ENCODE measurements at places on chromosomes 16 and 17. TPM values are rescaled to one million over a fixed set of nuclear protein-coding genes. Genes with fewer than 3 reads are reported as not detected.

The G6PC1 gene
- total RNA-seq = not detected

DNA sequence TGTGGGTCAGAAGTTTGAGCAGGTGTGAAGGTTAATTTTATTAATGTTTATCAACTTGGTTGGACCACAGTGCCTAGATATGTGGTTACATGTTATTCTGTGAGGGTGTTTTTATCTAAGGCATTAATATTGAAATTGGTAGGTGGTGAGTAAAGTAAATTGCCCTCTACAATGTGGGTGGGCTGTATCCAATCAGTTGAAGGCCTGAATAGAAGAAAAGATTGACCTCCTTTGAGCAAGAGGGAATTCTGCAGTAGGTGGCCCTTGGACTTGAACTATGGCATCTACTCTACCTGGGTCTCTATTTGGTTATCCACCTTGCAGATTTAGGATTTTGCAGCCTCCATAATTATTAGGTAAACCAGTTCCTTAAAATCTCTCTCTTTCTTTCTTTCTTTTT, 356.8 kb upstream of the EEF2KMT start:
- DNase-seq = no peak

The NT5M gene
- not detected for total RNA-seq

DNA sequence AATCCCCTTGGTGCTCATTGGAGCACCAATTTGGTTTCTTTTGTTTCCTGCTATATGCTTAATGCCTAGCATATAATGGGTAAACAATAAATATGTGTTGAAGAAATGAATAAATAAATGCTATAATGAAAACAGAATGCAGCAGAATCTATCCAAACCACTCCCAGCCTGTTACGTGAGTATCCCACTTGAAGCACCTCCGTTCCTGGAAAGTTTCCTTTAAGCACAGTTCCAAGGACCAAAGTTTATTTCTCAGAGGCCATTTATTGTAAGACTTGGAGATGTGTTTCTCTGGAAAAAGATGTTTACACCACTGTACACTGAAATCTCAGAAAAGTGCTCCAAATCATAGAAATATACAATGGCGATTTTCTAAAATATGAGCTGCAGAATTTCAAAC, 187.0 kb downstream of the SOX9 start:
- no peak for DNase-seq

The GFAP gene
- 8.2 TPM for total RNA-seq

DNA sequence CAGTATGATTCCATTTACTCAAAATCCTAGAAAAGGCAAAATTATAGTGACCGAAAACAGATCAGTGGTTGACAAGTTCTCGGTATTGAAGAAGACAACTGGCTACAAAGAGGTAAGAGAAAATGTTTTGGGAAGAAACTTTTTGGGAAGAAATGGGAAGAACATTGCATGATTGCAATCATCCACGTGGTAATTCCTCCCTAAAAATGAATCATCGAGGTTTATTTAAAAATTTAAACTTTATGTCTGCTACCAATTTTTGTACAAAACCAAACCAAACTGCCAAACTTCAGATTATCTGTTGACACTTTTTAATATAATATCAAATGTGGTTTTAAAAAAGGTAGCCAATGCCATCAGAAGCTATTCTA, 8.1 kb downstream of the SMURF2 start:
- DNase-seq = no peak

DNA sequence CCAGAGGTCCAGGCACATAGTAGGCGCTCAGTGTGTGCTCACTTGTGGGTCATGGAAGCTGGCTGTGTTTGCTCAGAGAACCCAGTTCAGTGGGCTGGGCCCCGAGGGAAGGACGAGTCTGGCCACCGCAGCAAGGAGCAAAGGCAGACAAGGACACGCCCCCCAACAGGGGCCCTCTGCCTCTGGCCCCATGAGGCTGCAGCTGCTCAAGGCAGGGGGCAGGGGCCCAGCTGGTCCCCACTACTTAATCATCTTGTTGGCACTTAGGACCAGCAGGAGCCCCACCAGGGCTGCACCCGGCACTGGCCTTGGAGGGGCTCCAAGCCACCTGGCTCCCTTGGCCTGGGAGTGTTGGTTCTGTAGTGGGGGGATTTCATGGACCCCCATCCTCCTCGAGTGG, 16.1 kb downstream of the KCNJ12 start:
- DNase-seq = no peak

The TPSG1 gene
- total RNA-seq = not detected

The TEX19 gene
- not detected for total RNA-seq

DNA sequence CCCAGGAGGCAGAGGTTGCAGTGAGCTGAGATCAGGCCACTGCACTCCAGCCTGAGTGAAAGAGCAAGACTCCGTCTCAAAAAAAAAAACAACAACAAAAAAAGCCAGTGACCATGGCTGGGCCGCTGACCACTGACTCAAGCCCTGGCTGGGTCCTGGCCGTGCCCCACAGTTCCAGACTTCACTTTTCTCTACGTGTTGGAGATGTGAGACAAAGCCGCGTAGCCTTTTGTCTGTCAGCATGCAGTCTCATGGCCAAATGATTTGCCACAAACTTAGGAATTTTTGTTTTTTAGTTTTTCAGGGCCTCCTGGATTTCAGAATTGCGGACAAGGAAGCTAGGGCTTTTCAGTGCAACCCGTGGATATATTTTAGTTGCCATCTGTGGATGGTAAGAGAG, 89.3 kb upstream of the CIBAR2 start:
- DNase-seq = no peak

The PABPN1L gene
- total RNA-seq = not detected

DNA sequence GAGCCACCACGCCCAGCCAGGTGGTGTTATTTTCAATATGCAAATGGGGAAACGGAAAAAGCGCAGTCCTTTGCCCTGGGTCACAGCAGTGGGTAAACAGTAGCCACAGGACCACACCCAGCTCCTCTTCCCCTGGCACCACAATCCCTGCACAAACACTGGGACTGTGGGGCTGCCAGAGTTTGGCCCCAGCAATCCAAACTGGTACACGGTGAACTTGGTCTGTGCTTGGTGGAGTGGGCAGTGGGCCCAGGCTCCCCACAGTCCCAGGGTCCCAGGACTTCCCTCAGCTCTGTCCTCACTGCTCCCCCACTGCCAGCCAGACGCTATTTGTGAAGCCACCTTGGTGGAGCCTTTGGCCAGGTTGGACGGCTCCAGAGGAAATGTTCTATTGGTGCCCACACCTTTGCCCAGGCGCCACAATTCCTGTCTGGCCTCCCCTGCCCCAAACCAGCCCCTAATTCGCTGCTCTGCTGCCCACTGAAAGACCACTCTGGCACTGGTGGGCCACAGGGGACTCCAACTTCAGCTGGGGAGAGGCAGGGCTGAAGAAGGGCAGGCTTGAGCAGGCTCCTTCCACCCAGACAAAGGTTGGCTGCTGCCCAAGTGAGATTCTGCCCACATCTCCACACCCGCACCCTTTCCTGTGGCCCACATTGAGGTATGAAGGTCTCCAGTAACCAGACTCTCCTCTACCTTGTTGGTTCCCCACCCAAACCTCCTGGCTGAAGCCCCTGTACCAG, 2.1 kb downstream of the CHAD start:
- DNase-seq = no peak

GRCh38 chr17:9268546-9268945, 247.2 kb downstream of the NTN1 start:
- DNase-seq = no peak

- DNase-seq = no peak
Observed at GRCh38 chr16:8869212-8869987, 594 bp upstream of the CARHSP1 start.

The NOG gene
- 1.1 TPM for total RNA-seq

GRCh38 chr16:3030222-3031212, 6.2 kb downstream of the BICDL2 start:
- no peak for DNase-seq

GRCh38 chr16:27483088-27483437, 66.7 kb downstream of the GTF3C1 start:
- DNase-seq = peak; percentile 51

The ALOX15 gene
- not detected for total RNA-seq

DNA sequence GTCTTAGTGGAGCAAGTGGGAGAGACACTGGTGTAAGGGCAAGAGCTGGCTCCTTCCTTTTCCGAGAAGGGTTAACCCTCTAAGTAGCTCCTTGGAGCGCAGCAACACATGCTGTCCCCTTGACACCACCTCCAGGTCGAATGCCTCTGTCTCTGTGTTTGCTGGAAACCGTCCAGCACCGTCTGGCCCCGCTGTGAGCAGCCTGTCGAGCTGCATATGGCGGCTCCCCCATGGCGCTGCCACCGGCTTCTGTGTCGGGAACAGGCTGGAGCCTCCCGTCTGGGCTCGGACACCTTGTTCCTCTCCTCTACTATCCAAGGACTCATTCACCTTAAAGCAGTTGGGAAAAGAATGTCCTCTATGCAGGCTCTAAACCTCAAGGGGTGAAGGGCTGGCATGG, 28.9 kb upstream of the WSCD1 start:
- no peak for DNase-seq

DNA sequence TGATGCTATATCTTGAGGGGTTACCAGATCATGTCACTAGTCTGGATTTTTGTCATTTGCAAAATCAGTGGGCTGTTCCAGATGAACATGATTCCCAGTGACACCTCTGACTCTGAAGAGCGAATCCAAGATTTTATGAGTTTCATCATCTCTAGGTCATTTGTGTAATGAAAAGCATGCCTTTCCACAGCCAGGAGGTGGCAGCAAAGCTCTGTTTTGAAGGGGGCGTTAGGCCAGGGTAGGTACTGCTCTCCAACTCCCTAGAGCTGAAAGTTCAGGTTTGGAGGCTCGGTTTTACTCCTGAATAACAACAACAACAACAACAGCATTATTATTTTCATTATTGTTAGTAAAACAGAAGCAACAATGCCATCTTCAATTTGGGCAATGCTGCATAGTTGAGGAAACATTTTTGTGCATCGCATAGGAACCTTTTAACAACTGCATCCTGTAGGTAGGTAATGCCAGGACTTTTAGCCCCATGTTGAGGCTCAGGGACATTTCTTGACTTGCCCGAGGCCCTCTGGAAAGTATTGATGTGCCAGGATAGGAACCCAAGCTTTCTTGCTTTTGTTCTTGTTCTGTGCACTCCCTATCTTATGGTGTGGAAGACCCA, 77.0 kb downstream of the MYH13 start:
- DNase-seq = no peak

DNA sequence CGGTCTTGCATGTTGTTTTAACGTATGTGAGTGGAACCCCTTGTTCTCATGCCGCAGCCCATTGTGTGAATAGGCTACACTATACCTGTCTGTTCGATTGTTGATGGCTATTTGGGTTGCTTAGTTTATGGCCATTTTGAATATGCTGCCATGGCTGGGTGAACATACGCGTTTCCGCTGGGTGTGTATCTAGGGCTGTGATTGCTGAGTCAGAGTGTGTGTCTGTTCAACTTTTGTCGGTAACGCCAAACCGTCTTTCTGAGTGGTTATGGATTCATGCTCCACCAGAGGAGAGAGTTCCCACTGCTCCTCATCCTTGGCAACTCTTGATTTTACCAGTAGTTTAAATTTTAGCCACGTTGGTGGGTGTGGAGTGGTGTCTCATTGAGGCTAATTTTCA, 77.0 kb downstream of the METRNL start:
- DNase-seq = no peak

The CXCL16 gene
- 48.6 TPM for total RNA-seq

- peak; percentile 87 for DNase-seq
Observed at GRCh38 chr17:20063665-20064648, 54.8 kb downstream of the SPECC1 start.

The STH gene
- not detected for total RNA-seq

GRCh38 chr17:1803280-1803679, 26.4 kb downstream of the SMYD4 start:
- no peak for DNase-seq

The AXIN2 gene
- total RNA-seq = 7.9 TPM

DNA sequence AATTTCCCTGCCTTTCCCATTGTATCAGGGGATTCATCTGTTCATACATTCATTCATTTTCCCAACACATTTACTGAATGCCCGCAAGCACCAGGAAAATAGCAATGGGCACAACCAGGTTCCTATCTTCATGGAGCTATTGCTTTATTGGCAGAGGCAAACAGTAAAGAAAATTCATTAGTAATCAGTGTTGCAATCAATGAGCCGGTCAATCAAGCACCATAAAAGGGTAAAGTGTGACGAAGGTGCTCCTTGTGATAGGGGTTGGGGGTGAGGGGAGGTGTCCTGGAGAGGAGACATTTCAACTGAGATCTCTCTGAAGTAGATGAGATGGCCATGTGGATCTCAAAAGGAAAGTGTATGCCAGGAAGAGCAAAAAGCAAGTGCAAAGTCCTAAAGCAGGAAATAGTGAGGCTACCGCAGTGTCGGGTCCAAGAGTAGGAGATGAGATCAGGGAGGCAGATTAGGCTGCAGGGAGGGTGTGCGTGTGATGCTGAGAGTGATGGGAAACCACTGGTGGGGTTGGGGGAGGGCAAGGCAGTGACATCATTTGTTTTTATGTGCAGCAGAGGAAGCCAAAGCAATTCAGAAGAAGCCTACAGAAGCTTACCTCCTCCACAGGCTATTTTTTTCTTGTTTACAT, 28.4 kb downstream of the CDH13 start:
- DNase-seq = peak; percentile 85

The MRM1 gene
- 8.0 TPM for total RNA-seq

GRCh38 chr16:80710918-80711317, 93.5 kb downstream of the CDYL2 start:
- DNase-seq = no peak

The RRAD gene
- 379 TPM for total RNA-seq

DNA sequence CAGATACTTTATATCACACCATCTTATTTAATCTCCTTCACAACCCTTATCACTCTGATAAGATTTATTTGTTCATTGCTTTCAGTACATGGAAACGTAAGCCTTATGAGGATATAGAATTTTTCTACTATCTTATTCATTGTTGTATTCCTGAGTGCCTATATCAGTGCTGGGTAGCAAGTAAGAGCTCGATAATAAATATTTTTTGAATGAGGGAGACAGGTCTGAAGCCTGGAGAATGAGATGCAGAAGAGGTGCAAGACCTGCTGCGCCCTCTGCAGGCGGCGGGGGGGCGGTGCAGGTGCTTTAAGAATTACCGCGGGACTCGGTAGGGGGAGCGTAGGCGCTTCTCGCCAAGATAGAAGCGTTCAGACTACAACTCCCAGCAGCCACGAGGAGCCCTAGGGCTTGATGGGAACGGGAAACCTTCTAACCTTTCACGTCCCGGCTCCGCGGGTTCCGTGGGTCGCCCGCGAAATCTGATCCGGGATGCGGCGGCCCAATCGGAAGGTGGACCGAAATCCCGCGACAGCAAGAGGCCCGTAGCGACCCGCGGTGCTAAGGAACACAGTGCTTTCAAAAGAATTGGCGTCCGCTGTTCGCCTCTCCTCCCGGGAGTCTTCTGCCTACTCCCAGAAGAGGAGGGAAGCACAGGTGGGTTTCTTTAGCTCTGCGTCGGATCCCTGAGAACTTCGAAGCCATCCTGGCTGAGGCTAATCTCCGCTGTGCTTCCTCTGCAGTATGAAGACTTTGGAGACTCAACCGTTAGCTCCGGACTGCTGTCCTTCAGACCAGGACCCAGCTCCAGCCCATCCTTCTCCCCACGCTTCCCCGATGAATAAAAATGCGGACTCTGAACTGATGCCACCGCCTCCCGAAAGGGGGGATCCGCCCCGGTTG, at the start of gene WRAP53:
WRAP53 (plus strand) TSS at position 570 of the 900 bp plus-strand sequence; CDS start at position 742, 172 bp downstream.
- peak; percentile 98 for DNase-seq

- DNase-seq = no peak
Observed at GRCh38 chr17:83053739-83054451, 25.5 kb upstream of the METRNL start.

GRCh38 chr16:81004646-81005353, 1.9 kb downstream of the CMC2 start:
- DNase-seq = peak; percentile 60

GRCh38 chr17:42182927-42183734, 2.1 kb downstream of the HCRT start:
- DNase-seq = peak; percentile 65

- no peak for DNase-seq
Observed at GRCh38 chr17:37100231-37100630, 151.5 kb downstream of the AATF start.

Measured in renal cortical epithelial cell (primary cell).